Epithelial cell of esophagus (primary cell): ENCODE measurements at places on chromosomes 4 and X.

- no peak for DNase-seq
Measured at GRCh38 chr4:620851-621261, 4.5 kb upstream of the PDE6B start.

- DNase-seq, result no peak
Measured at GRCh38 chr4:61886131-61886530, 686.0 kb downstream of the ADGRL3 start.

GRCh38 chrX:54281676-54282075 lies 76.2 kb downstream of the WNK3 start:
- no peak for DNase-seq

- DNase-seq, result no peak
Measured at GRCh38 chrX:103791228-103791627, 14.6 kb downstream of the PLP1 start.

GRCh38 chr4:185243879-185244278 lies 34.5 kb downstream of the SNX25 start:
- no peak for DNase-seq

GRCh38 chr4:177596035-177596434 lies 153.8 kb upstream of the AGA start:
- DNase-seq, result peak; percentile 92

GRCh38 chr4:17701138-17701839 lies 80.1 kb downstream of the FAM184B start:
- peak; percentile 59 for DNase-seq

DNA sequence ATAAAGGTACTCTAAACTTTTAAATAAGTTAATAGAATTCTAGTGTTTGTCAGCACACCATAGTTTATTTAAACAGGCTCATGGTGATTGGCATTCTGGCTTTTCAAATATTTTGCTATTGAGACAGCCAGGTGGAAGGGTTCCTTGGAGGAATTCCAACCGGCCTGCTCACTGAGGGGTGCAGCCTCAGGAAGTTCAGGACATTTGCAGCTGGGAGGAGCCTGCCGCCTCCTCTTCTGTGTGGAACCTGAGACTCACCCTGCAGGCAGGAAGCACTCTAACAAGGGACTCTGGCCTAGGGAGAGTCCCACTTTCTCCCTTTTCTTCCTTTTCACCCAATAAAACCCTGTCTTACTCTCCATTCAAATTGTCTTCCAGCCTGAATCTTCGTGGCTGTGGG lies 1328.0 kb downstream of the FSTL5 start:
- DNase-seq, result peak; percentile 88

GRCh38 chr4:96139251-96139929 lies 299.5 kb downstream of the PDHA2 start:
- no peak for DNase-seq

- no peak for DNase-seq
Measured at GRCh38 chrX:11445540-11445939, 152.3 kb downstream of the AMELX start.

GRCh38 chr4:54708339-54709279 lies 50.9 kb downstream of the KIT start:
- DNase-seq, result no peak

DNA sequence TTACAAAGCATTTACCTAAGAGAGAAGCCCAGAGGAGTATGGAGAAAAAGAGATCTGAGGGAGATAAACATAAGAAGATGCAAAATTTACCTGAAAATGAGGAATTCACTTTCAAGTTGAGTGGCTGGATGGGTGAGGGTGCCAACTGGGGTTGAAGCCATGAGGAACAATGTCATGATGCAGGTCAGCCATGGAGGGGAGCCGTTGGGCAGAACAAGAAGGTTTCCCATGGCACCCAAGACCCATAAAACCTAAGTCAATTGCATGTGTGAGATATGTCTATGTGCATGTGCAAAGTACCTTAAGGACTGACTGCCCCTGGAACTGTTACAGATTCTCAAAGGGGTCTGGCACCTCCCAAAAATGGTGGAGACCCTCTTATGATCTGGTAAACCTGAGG lies 46.6 kb upstream of the PRRG1 start:
- peak; percentile 48 for DNase-seq

GRCh38 chrX:129983575-129984110 lies 1.2 kb downstream of the BCORL1 start:
- no peak for DNase-seq

DNA sequence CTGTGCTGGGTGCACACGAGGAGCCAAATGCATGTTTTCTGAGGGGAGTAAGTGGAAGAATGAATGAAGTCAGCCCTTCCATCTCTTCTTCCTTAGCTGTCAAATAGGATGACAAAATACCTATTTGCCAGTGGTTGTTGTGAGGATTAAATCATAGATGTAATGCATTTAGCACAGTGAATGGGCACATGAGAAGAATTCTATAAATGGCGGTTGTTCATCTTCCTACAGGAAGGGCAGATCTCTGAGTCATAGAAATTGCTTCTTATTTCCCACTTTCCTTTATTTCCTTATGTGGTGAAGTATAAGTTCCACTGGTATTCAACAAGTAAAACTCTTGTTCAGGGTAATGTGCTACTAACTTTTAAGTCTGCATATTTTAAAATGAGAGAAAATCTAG lies 83.1 kb downstream of the SORBS2 start:
- DNase-seq, result no peak

GRCh38 chr4:147617841-147618691 lies 869 bp downstream of the TMEM184C start:
- DNase-seq, result no peak

DNA sequence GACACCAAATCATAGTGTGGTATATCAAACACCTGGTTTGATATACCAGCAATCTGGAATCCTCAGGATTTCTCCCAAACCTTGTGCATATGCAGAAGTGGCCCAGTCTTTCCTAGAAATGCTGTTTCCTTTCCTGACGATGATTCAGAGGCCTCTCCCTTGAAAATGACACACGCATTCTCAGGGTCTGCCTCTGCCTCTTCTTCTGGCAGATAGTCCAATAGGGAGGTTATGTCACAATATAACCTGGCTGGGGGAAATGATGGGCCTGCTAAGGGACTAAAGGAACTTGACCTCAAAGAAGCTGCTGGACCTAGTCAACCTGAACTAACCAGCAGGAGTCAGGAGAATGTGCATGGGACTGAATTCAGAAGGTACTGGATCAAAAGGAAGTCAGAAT lies 435.2 kb downstream of the IDS start:
- DNase-seq, result peak; percentile 51

GRCh38 chr4:16622826-16623225 lies 275.6 kb downstream of the LDB2 start:
- DNase-seq, result no peak

DNA sequence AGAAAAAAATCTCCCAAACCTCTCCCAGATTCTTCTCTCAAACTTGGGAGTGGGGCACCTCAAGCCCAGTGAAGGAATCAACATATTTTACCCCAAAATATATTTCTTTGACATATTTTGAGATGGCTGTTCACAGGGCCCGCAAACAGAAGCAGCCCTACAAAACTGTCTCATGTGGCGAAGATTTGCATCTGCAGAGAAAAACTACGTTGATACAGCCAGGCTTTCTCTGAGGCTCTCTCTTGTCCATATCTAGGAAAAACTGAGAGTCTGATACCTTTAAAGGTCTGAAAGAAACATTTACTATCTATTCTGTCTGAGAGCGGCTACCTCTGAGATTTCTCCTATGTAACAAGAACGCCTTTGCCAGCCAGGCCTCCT lies 23.3 kb upstream of the TMSB4X start:
- no peak for DNase-seq

GRCh38 chr4:69731847-69732246 lies 28.6 kb downstream of the SULT1B1 start:
- DNase-seq, result no peak

DNA sequence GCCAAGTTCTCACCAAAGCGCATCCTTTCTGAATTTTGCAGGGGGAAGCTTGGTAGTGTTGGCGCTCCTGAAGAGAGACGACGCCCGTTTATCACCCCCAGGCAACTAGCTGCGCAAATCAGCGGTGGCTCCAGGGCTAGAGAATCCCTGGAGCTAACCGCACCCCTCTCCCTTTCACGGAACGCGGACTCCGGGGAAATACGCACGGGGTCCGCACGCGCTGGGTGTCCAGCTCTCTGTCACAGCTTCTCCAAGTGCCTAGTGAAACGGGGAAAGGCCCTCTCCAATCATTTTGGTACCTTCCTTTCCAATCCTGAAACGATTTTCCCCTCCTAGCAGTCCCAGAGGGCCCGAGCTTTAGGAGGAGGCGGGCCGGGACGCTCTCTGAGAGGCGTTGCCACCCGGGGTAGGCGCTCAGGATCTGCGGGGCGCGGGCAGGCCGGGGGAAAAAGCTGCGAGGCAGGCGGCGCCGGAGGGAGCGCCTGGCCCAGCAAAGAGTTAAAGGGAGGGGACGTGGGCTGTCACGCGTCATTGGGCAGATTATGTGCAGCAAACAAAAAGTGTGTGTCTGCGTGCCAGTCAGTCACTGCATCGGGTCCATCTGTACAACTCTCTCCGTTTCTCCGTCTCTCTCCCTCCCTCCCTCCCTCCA lies at the start of gene PRDM8:
PRDM8 (plus strand) TSS at position 582 of the 652 bp plus-strand sequence. CDS start 2,578 bp downstream, outside the sequence.
- peak; percentile 19 for DNase-seq

- no peak for DNase-seq
Measured at GRCh38 chr4:126955292-126956183, 677.2 kb upstream of the INTU start.

DNA sequence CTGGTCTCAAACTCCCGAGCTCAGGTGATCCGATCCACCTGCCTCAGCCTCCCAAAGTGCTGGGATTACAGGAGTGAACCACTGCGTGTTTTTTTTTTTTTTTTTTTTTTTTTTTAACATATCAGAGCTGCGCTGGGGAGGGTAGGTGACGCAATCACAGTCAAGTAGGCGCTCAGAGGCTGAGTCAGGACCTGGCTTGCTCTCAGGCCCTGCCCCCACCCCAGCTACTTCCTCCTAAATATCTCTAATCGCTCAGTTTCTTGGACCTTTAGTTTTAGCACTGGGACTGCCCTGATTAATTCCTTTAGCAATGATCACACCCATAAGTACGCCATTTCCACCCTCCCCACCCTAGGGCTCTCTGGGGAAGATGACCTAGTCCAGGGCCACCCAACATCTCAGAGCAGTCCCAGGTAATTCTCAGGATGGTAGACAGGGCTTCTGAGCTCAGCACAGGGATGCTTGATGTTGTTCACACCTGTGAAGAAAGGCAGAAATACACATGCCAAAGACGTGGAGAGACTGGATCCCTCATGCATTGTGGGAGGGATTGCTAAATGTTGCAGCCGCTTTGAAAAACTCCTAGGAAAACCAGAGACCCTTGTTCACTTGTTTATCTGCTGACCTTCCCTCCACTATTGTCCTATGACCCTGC lies 50.2 kb downstream of the DDX3X start:
- peak; percentile 86 for DNase-seq

- no peak for DNase-seq
Measured at GRCh38 chrX:70549429-70549828, 104.8 kb downstream of the DLG3 start.

DNA sequence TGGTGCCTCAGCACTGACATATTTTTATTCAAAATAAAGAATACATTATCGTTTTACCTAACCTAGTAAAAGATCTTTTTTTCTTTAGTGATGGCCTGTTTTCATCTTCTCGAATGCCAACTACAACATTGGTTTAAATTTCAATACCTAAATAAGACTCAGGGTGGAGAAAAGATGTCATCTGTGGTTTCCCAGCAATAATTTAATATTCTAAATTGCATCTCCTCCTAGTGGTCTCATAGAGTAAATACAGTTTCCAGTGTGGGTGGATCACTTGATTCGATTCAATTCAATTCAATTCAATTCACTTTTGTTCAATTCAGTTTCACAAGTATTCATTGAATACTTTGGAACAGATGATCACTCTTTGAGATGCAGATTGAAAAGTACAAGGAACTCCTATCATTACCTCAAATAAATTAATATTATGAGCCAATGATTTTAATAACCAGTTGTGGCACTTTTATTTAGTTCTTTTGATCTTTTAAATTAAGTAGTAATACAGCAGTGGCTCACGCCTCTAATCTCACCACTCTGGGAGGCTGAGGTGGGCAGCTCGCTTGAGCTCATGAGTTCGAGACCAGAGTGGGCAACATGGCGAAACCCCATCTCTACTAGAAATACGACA lies 427.2 kb downstream of the FAT4 start:
- peak; percentile 45 for DNase-seq

DNA sequence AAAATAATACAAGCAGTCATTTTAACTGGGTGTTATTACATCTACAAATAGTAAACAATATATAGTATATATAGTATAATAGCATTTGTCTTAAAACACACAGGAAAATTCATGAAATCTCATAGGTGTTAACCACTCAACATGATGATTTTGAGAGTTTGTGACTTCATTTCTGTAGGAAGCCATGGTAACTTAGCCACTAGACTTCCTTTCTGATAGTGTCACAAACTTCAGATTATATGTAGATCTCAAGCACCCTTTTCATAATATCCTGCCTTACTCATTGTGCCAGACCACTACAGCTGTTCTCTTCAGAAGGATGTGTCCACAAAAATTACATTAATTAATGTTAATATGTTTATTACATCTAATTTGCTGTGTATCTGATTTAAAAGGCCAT lies 1250.6 kb downstream of the ADGRL3 start:
- no peak for DNase-seq

GRCh38 chrX:133538148-133538547 lies 122.9 kb upstream of the GPC4 start:
- DNase-seq, result no peak

GRCh38 chr4:89111833-89112563 lies 665 bp downstream of the TIGD2 start:
- peak; percentile 99 for DNase-seq

GRCh38 chr4:30610361-30610760 lies 109.8 kb upstream of the PCDH7 start:
- DNase-seq, result peak; percentile 42

GRCh38 chr4:107837317-107837716 lies 12.6 kb downstream of the SGMS2 start:
- peak; percentile 50 for DNase-seq

DNA sequence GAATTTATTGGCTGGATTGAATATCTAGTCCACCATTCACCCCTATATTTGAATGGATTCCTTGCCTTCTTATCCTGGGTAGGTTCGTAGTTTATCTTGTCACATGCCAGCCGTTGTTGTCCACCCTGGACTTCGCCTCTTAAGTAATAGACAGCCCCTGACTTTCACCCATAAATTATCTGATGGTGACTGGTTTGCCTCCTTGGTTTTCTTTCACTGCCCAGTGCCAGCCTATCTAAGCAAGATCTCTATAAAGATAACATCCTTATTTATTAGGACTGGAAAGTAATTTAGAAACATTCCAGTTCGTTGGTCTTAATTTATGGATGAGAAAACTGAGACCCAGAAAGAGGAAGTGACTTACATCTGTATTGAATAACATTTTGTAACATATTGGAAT lies 410.3 kb downstream of the RPA4 start:
- no peak for DNase-seq

GRCh38 chr4:139267301-139267700 lies 12.7 kb downstream of the MGARP start:
- peak; percentile 46 for DNase-seq
